Stimulated activated CD4-positive, alpha-beta T cell treated with anti-CD3 and anti-CD28 coated beads, Interleukin-4, amount 100 ng/mL, for 48 hours (primary cell): ENCODE measurements at places on chromosomes 2 and 18.

DNA sequence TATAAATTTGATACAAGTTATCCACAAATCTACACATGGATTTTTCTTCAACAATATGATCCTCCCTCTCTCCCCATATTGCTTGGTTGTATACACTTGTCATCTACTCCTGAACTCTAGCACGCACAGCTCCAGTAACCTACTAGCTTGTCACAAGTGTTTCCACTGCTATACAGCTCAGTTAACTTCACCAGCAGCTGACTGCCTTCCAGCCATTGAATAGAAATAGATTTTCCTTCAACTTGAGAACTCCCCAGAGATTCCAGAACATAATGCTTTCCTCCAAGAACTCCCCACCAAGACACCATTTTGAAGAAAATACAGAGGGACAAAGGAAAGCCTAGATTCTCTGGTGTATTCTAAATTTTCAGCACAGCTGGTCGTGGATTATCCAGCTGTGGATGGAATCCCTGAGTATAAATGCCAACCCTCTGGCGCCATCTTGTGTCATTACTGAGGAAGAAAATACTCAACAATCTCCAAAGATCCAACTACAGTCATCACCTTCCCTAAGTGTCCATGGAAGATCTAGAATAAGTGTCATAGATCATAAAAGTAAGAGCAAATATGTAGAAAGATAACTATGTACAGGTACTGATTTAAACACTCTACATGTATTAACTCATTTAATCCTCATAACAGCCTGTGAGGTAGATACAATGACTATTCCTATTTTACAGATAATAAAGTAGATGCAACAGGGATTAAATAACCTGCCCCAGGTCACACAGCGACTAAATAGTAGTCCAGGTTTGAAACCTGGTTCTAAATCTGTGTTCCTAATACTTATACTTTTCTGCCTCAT lies 156.7 kb downstream of the ARHGAP28 start:
- no peak for DNase-seq

GRCh38 chr2:105144941-105145300 lies 96.6 kb upstream of the GPR45 start:
- no peak for DNase-seq

DNA sequence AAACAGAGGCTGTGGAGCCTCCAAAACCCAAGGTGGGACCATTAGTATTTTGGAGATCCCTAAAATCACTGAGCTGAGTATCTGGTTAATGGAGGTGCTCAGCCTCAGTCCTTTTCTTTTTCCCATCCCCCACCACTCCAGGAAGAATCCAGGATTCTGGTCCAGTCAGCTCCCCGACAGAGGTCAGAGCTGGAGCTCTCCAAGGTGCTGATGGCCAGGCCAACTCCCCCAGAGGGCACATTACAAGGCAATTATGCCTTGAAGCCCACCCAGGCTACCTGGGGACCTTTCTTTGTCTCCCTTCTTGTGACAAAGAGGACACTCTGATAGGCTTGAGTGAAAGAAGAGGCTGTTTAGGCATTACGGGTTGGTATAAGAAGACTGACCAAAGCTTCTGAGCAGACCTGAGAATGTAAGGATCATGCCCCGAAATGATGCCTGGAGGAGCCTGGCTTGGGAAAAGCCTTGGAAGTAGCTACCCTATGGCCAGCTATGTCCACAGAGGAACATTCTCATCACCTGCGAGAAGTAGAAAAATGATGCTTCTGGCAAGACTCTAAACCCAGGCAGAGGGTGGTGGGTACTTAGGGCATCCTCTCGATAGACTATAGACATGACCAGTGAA lies 102.5 kb upstream of the LDAH start:
- no peak for DNase-seq

GRCh38 chr18:35770376-35771014 lies 189.0 kb downstream of the GALNT1 start:
- DNase-seq, result no peak

DNA sequence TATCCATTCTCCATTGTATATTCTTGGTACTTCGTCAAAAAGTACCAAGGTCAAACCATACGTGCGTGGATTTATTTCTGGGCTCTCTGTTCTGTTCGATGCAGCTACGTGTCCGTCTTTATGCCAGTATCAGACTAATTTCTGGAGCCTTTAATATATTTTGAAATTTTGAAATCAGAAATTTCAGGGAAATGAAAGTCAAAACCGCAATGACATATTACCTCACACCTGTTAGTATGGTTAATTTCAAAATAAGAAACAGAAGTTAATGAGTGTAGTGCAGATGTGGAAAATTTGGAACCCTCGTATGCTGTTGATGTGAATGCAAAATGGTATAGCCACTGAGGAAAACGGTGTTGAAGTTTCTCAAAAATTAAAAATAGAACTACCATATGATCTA lies 156.1 kb upstream of the TRIB2 start:
- no peak for DNase-seq

- no peak for DNase-seq
Observed at GRCh38 chr2:144690771-144691170, 170.9 kb upstream of the ZEB2 start.

GRCh38 chr2:134218930-134219658 lies 34.8 kb upstream of the MGAT5 start:
- DNase-seq, result no peak

DNA sequence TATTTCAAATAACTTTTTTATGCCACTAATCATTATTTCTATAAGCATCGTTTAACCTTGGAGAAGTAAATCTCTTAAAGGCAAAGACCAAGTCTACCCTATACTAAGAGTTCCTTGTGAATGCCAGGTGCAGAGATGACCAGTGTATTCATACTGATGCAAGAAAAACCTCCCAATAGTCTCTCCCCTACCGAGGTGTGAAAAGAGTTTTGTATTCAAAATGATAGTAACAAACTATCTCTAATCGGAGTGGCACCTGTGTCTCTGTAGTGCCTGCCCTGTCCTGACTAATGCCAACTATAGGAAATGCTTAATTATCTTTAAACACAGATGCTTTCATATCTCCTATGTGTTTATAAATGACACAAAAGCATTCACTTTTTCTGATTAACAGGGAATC lies 798.5 kb downstream of the TRIB2 start:
- DNase-seq, result no peak

- DNase-seq, result no peak
Observed at GRCh38 chr2:112579241-112579640, 5.2 kb upstream of the CHCHD5 start.

DNA sequence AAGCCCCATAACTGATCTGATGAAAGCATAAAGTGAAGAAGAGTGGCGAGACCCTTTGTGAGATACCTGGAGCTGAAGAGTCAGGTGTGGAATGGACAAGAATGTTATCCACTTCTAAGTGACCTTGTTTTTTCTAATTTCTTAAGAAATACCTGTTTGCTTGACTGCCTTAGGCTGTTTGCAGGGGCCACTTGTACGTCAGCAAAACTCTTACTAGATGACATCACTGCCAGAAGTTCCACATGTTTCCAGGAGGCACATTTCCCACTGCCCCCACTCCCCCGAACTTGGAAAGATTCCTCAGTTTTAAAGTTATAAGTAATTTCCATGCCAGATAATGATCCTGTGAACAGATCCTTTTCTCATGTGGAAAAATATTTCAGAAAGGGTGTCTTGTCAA lies 8.0 kb downstream of the EPAS1 start:
- no peak for DNase-seq
